ENCODE measurements at places on chromosomes 3 and 15.
A peak's percentile ranks its signal among the peaks of the same experiment; 100 is the strongest.

DNA sequence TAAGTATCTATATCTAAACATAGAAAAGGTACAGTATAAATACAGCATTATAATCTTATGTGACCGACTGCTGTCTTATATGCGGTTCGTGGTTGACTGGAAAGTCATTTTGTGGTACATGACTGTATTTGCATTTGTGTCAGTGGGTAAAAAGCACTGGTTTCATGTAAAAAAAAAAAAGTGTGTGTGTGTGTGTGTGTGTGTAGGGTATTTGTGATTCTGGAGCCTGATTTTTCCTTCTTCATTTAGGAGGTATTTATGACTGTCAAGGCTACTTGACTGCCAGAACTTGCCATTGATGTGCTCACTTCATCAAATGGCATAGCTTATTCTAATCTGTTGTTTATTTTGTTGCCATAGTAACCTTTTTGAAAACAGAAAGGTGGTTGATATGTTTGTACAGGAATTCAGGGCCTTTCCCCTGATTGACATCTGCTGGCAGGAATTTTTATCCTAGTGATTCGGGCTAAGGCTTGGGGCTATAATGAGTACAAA, 63.2 kb downstream of the AKAP13 start:
- DNase-seq = peak; percentile 36

- peak; percentile 12 for DNase-seq
Observed at GRCh38 chr3:43995547-43996378, 245.9 kb upstream of the TOPAZ1 start.

DNA sequence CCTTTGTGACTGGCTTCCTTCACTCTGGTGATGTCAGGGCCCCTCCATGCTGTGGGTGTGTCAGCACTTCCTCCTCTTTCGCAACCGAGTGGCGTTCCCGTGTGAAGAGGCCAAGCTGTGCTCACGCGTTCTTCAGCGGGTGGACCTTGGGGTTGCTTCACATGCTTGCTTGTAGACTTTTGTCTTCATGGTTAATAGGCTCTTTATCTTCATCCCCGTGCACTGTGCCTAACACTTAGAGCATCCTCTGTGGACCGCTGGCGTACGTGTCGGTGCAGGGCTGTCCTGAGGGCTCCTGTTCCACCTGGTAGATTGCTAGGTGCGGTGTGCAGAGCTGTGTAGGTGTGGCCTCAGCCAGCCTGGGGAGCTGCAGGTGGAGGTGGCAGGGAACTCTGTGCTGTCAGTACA, 182.3 kb downstream of the OR4M2 start:
- no peak for DNase-seq

- no peak for DNase-seq
Observed at GRCh38 chr15:38186507-38186906, 66.1 kb upstream of the SPRED1 start.

- DNase-seq = no peak
Observed at GRCh38 chr3:31917303-31918005, 63.6 kb downstream of the OSBPL10 start.

DNA sequence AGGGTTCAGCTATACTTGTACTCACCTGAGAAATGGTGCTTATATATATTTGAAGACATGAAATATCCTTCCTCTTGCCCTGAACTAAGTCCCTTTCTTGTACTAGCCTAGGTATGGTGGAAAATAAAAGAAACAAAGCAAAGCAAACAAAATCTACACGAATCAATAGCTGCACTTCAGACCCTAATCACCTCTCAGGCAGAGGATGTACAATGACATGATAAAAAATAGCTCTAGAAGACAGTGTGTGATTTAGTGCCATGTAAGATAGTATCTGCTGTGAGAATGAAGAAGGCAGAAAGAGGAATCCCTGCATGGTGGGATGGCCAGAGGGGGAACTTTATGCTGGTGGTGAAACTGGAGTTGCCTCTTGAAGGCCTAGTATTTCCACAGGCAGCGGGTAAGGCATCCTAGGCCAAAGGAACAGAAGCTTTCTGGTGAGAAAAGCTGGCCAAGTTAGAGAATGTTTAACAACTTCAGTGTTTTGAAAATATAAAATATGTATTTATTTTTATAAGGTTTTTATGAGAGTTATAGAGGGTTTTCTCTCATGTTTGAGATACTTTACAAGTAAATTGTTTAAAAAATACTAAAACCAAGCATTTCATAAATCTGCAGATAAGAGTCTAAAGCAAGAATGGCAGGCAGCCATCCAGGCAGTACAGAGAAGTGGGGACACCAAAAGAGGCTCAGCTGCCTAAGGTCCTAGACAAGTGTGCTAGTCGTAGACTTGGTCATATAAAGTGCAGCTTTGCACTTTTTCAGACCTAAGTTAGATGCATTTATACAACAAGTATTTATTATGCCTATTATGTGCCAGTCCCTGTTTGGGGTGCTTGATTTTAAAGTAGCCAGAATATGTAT, 14.9 kb downstream of the LEKR1 start:
- no peak for DNase-seq

DNA sequence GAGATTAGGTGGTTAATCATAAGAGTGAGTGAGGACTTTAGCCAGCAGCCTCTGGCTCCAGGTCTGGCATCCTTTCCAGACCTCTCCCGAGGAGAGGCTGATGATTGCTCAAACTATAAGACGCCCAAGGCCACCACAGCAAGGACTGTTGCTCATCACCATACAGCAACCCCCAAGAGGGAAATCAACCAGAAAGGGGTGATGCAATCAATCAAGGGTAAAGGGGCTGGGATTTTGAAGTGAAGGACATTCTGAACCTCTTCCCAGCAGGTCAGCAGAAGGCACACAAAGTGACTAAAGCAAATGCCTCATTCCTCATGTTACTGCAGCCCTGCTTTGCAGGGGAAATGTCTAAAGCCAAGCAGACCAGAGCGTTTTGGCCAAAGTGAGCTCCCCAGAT, 247.3 kb upstream of the IGF1R start:
- DNase-seq = no peak

DNA sequence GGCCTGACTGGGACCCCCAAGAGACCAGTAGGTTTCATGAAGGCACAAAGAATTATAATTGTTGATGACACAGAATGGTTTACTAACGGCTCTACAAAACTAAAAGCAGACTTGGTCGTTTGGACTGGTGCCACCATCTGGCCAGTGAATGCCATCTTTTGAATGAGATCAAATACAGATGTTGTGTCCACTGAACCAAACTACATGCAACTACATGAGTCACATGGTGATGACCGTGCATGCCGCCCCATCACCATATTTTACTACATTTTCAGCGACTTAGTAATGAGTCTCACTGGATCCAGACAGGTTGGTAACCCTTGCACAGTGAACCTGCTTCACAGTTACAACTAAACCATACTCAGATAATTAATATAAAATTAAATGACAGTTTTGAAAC, 803.3 kb downstream of the DIPK2A start:
- DNase-seq = no peak

DNA sequence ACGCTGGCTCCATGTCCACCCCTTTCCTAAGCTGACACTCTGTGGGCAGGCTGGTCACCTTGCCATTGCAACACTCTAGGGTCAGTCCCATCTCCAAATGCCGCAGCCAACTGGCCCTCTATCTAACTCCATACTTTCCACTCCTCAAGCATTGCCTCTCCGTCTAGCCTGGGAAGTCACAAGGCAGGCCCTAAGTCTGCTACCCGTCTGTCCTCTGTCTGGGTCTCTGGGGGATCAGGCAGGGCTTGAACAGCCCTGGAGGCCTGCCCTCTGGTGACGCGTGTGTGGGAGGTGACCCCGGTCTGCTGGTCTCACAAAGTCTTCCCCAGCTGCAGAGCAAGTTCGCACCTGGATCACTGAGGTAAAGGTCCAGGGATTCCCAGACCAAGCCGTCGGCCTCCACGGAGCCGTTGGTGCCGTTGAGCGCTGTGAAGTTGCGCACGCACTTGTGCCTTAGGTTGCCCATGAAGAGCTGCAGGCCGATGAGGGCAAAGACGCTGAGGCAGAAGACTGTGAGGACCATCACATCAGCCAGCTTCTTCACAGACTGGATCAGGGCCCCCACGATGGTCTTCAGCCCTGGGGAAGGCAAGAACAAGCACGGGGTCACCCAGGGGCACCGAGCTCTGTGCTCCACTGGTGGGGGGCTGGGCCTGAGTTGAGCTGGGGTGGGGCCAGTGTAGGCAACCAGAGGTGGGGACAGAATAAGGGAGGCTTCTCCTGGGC, 39.9 kb downstream of the SCN5A start:
- DNase-seq = no peak

GRCh38 chr15:68256675-68257450, 20.7 kb upstream of the FEM1B start:
- DNase-seq = peak; percentile 74
